Cardiac muscle cell (in vitro differentiated cells and primary cell): ENCODE measurements at places on chromosomes 7 and 10.

GRCh38 chr10:95279042-95279820, 11.6 kb downstream of the PDLIM1 start:
- H3K27ac ChIP-seq: no peak overlapping the region
- H3K4me3 ChIP-seq: no peak overlapping the region
- H3K4me1 ChIP-seq: peaks cover 7% of the 10 kb centered on the region
- no peaks in the 10 kb centered on the region for H3K36me3 ChIP-seq

GRCh38 chr7:142632271-142633134, 116.8 kb upstream of the PRSS1 start:
- no peaks in the 10 kb centered on the region for H3K4me1 ChIP-seq
- H3K36me3 ChIP-seq: no peaks in the 10 kb centered on the region
- DNase-seq: peak; percentile 76
- no peak overlapping the region for H3K4me3 ChIP-seq

DNA sequence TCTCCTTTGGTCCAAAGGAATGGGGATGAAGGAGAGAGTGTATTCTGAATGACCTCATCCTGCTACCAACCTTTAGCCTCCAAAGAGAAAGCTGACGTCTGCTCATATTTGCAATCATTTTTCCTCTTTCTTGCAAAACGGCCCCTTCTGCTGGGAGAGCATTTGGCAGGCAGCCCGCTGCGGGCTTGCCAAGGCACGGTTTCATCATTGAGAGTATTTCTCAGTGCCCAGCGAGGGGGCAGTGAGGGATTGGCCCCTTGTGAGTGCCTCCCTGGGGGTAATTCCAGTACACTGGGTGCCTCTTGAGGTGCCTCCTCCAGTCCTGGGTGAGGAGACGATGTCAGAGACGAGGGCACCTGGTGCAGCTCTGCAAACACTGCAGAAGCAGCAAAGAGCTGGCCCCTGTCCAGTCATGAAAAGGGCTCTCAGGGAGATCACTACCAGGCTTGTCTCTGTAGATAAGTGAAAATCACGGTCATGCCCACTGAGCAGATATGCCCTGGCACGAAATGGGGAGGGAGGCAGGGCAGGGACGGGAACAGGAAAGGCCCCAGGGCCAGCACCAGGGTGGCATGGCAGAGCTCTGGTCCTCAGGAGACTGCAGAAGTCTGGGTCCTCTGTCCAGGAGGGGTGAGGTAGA, 48.7 kb upstream of the SHH start:
- no peaks in the 10 kb centered on the region for H3K36me3 ChIP-seq
- H3K27me3 ChIP-seq: no peaks in the 10 kb centered on the region
- H3K4me3 ChIP-seq: no peak overlapping the region
- no peaks in the 10 kb centered on the region for H3K4me1 ChIP-seq
- DNase-seq: no peak

DNA sequence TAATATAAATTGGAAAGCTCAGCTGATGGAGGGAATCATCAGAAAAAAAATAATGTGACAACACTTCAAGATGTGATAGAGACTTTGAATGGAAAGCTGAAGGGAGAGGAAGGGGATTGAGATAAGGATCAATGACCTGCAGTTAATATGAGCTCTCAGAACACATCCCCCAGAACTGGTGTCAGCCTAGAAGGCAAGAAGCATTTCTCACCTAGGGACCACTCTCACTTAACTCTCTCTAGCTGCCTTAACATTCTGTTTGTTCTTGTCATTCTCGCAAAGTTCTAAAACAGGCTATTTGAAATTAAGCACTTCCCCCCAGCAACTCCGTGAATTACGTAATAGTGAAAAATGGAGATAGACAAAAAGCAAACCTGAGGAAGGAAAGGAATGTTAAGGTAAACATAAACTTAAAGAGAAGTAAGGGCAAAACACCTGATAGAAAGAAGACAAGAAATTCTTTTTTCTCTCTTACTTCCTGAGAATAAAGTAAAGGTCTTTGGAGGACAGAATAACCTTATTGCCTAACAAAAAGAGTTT, 1.2 kb upstream of the MPP7 start:
- no peak for DNase-seq
- H3K4me1 ChIP-seq: peaks cover 20% of the 10 kb centered on the region

- no peak overlapping the region for H3K27ac ChIP-seq
- no peaks in the 10 kb centered on the region for H3K4me1 ChIP-seq
- no peaks in the 10 kb centered on the region for H3K36me3 ChIP-seq
These were observed 23.6 kb downstream of the BEND7 start for GRCh38 chr10:13505052-13505680.

- H3K36me3 ChIP-seq: no peaks in the 10 kb centered on the region
- H3K27me3 ChIP-seq: peaks cover 20% of the 10 kb centered on the region
- DNase-seq: no peak
These were observed 127.0 kb upstream of the MEOX2 start for GRCh38 chr7:15813448-15813847.

DNA sequence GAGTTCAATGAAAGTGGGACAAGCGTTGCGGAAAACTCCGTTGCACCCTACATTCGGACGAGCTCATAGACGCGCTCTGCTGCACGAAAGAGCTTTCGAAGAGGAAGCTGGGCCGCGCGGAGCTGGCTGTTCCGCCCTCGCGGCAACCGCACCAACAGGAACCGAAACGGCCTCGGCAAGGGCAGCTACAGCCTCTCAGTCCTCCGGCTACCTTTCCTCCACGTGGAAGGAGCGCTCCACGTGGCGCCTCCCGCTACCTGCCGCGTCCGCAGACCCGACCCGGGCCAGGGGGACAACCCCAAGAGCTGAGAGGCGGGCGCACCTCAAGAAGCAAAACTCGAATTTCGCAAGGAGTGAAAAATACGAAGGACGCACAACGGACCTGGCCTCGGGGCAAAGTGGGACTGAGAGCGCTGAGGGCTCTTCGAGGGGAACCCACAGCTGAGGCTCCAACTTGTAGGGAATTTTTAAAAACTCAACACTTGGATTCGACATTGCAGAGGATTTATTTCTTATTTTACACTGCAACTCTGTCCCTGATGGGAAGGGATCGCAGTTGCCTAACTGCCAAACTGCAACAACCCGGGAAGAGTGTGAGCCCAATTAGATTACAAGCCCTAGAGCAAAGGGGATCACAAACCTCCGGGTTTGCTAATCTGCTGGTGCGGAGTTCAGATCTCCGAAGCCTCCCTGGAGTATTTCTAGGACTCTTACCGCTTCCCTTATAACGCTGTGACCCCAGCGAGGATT, 1.4 kb downstream of the HPSE2 start:
- no peak overlapping the region for H3K27ac ChIP-seq
- peaks cover 7% of the 10 kb centered on the region for H3K4me1 ChIP-seq
- DNase-seq: peak; percentile 66
- peak overlapping the region; percentile 36 for H3K4me3 ChIP-seq
- H3K27me3 ChIP-seq: peaks cover 96% of the 10 kb centered on the region

DNA sequence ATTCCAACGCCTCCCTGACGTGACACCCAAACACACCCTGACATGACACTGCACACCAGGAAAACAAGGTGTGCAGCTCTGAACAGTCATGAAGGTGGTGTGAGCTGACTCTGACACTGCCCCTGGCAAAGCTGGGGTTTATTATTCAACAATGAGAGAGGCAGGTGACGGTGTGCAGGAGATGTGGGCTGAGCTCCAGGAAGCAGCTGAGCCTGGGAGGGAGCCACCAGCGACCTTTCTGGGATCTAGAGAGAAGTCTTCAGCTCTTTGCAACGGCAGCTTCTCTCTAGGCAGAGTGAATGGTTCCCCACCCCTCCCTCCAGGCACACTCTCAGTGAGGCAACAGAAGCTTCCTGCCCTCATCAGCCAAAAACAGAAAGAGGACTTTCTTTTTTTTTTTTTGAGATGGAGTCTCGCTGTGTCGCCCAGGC, 65.6 kb downstream of the SH3PXD2A start:
- no peak for DNase-seq
- no peaks in the 10 kb centered on the region for H3K36me3 ChIP-seq
- H3K4me3 ChIP-seq: no peak overlapping the region

GRCh38 chr10:102341038-102341688, 54.3 kb upstream of the NFKB2 start:
- no peaks in the 10 kb centered on the region for H3K27me3 ChIP-seq
- no peak overlapping the region for H3K4me3 ChIP-seq
- H3K36me3 ChIP-seq: peaks cover 2% of the 10 kb centered on the region
- H3K27ac ChIP-seq: peak overlapping the region; percentile 5
- H3K4me1 ChIP-seq: peaks cover 15% of the 10 kb centered on the region

- no peaks in the 10 kb centered on the region for H3K36me3 ChIP-seq
- H3K27ac ChIP-seq: no peak overlapping the region
- no peak overlapping the region for H3K4me3 ChIP-seq
- H3K27me3 ChIP-seq: no peaks in the 10 kb centered on the region
These were observed 3.0 kb downstream of the CALU start for GRCh38 chr7:128742206-128742605.
